Neuronal stem cell (in vitro differentiated cells): ENCODE measurements at places on chromosomes 3 and 15.

DNA sequence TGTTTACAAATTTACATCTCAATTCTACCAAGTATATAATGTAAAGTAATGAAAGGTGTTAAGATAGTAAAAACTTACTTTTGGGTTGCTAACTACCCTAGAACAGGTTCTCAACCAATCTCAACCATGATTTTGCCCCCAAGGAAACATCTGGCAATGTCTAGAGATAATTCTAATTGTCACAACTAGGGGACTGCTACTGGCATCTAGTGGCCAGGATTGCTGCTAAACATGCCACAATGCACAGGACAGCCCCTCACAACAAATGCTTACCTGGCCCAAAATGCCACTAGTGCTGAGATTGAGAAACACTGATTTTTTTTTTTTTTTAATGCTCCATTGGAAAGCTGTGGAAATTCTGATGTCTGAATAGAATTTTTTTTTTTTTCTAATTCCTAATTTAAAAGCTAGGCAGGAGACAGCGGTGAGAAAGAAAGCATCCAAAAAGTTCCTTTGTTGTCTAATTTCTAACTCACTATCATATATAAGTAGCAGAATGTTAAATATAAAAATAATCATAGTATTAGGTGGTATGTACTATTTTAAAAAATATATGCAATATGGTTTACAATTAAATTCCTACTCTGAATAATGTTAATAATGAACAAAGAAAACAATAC is 81.5 kb downstream of the TJP1 start:
- no peak overlapping the region for H3K4me3 ChIP-seq
- no peaks in the 10 kb centered on the region for H3K27me3 ChIP-seq
- DNase-seq: no peak
- H3K4me1 ChIP-seq: no peaks in the 10 kb centered on the region
- H3K36me3 ChIP-seq: peaks cover 10% of the 10 kb centered on the region

DNA sequence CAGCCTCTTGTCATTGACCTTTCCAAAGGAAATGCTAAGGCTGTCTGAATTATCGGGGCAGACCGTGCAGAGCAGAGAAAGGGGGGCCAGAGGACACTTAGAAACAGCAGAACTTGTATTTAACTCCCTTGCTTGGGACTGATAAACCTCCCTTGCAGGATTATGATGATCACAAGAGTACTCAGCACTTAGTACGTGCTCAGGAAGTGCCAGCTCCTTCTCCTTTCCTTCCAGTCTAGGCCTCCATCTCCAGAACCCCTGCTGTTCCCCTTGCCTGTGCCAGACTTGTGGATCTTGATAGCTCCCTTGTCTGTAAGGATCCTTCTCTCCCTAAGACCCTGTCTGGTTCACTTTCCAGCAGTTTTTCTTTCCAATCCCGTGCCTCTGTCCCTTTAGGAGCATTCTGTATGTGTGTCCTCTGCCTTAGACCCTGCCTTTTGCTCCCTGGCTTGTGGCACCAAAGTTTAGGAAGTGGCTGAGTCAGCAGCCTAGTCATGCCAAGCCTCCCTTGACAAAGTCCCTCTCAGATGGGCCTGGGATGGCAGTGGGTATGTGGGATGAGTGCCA is 747 bp downstream of the SORD start:
- no peak overlapping the region for H3K27ac ChIP-seq
- DNase-seq: peak; percentile 1
- peaks cover 5% of the 10 kb centered on the region for H3K4me1 ChIP-seq
- H3K36me3 ChIP-seq: peaks cover 13% of the 10 kb centered on the region
- peak overlapping the region; percentile 98 for H3K4me3 ChIP-seq

- H3K27ac ChIP-seq: no peak overlapping the region
- H3K4me3 ChIP-seq: no peak overlapping the region
- H3K36me3 ChIP-seq: no peaks in the 10 kb centered on the region
- H3K27me3 ChIP-seq: no peaks in the 10 kb centered on the region
Measured at GRCh38 chr15:83613714-83614113, 40.2 kb upstream of the ADAMTSL3 start.

DNA sequence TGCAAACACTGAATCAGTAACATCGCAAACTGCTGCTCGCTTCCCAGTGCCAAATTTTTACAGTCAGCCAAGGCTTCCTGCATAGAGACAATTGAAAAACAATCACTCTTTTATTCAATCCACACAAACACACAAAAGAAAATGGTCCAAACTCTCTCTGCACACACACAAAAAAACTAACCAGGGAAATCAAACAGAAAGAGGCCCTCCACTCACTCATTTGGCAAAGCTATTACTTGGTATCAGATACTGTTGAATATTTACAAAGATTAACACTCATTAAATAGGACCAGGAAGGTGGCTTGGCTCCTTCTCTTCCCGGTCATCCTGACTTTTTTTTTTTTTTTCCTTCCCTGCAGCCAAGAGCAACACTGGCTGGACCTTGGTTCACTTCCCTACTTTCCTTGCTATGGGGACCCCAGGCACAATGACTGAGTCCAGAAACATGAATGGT is 62.4 kb upstream of the SPATA12 start:
- H3K27ac ChIP-seq: no peak overlapping the region
- H3K4me1 ChIP-seq: peaks cover 1% of the 10 kb centered on the region
- no peak overlapping the region for H3K4me3 ChIP-seq

- H3K27ac ChIP-seq: no peak overlapping the region
- no peaks in the 10 kb centered on the region for H3K27me3 ChIP-seq
- DNase-seq: no peak
- no peak overlapping the region for H3K4me3 ChIP-seq
- no peaks in the 10 kb centered on the region for H3K36me3 ChIP-seq
- H3K4me1 ChIP-seq: no peaks in the 10 kb centered on the region
Measured at GRCh38 chr3:29890801-29891200, 609.9 kb downstream of the RBMS3 start.
